Activated CD4-positive, alpha-beta T cell treated with anti-CD3 and anti-CD28 coated beads, Interleukin-2, Interleukin-6, amounts not matched to agents 100 ng/mL and 50 ng/mL, durations not matched to agents 16 hours and 8 hours (primary cell): ENCODE measurements at places on chromosomes 6 and 20.

DNA sequence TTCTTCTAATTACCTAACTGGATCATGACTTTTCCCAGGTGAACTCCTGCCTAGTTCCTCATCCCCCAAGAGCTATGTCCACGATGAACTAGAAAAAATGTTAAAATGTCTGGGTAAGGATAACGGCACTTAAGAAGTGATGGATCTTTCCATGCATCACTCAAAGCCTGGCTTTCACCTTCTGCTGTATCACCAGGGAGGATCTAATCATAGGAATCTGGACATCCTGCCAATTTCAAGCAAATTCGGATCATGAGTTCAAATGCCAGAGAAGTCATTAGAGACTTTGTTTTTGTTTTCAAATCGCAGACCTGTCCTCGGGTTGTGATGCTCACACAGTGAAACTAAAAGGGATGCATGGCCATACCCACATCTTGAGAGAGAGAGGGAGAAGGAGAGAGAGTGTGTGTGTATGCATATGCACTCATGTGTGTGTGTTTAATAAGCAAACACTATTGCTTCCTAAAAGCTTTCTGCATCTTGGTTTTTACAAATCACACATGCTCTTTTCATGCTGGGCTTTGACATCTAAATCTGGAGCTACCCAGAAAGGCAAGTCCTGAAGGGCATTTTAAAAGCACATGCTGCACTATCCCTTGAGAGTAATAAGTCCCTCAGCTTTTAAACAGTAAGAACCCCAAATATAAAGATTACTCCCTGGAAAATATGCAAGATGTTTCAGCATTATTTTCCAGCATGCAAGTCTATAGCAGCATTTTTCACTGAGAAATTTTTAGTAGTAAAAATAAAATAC is 524.6 kb upstream of the NOX3 start:
- DNase-seq: no peak

GRCh38 chr20:25275813-25276532 is 28.1 kb downstream of the PYGB start:
- DNase-seq: no peak

- DNase-seq: no peak
Observed at GRCh38 chr6:145031001-145031400, 704.3 kb downstream of the EPM2A start.

GRCh38 chr6:3769610-3770009 is 18.1 kb upstream of the PXDC1 start:
- DNase-seq: peak; percentile 21

DNA sequence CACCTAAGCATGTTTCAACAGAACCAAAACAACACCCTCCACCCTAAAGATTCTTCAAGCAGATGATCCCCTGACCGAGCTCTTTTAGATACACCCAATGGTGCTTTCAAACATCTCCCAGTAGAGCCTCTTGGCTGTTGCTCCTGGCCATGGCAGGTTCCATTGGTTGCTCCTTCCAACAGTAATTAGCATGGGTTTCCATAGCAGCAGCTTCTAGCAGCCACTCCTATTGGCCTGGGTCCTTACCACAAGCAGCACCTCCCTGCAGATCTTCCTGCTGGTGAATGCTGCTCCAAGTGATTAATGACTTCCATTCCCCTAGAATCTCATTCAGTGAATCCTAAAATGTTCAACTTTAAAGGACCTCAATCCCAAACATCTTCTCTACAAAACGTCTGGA is 13.9 kb downstream of the CCN2 start:
- no peak for DNase-seq

DNA sequence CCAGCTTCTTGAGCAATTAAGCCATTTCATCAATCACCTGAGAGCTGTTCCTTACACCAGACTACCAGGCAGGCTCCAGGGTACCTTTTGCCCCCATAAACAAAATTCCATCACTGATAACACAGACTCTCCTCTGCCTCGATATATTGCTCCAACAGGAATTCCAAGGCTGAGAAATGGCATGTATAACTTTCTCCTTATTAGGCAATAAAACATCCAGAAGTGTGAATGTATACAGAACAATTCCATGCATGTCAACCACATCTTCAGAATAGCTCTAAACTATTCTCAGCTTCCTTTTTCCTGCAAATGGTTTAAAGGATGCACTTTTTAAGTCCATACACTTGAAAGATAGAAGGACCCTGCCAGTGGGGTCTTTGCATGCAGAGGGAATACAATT is 73.8 kb downstream of the EDN3 start:
- no peak for DNase-seq

- no peak for DNase-seq
Observed at GRCh38 chr6:34030831-34031624, 114.9 kb downstream of the GRM4 start.

GRCh38 chr6:1913577-1913976 is 303.9 kb downstream of the FOXC1 start:
- DNase-seq: no peak

DNA sequence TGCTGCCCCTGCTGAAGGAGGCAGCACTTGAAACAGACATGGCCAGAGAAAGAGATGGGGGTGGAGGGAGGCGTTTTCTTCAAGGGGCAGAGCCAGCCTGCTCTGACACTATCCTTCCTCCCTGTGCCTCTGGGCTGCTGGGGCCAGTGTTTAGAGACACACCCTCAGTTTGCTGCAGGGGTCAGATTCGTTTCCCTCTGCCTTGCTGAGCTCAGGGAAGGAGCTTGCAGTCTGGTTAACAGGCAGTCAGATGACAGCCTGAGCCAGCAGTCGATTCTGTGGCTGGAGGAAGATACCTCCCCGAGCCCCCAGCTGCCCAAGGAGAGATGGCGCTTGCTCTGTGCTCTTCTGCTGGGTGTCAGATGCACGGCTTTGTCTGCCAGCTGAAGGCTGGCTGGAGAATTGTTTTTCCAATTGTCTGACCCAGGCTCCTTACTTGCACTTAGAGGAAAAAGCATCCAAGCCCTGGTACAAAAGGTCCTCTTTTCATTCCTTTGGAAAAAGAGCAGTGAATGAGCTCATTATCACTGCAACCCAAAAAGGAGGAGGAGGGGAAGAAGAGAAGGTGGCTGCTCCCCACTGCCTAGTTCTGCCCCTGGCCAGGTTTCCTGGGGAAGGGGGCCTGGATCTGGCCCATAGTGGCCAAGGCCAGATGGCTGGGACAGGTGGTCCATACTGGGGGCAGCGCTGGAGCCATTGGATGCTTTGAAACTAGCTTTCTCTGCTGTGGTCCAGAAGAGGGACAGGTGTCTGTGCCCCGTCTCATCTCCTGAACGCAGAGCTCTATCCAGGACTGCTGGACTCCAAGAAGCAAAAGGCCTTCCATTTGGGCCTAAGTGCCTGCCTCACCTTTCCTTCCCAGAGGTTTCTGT is 88.2 kb downstream of the TCP11 start:
- DNase-seq: no peak

GRCh38 chr6:156560476-156560875 is 216.7 kb upstream of the ARID1B start:
- no peak for DNase-seq

GRCh38 chr6:54602591-54602990 is 244.0 kb upstream of the FAM83B start:
- DNase-seq: no peak

GRCh38 chr6:89921691-89922090 is 27.4 kb downstream of the GJA10 start:
- no peak for DNase-seq

GRCh38 chr20:48941467-48941866 is 20.0 kb downstream of the ARFGEF2 start:
- DNase-seq: no peak

- no peak for DNase-seq
Observed at GRCh38 chr6:112384511-112384910, 37.4 kb downstream of the RFPL4B start.

DNA sequence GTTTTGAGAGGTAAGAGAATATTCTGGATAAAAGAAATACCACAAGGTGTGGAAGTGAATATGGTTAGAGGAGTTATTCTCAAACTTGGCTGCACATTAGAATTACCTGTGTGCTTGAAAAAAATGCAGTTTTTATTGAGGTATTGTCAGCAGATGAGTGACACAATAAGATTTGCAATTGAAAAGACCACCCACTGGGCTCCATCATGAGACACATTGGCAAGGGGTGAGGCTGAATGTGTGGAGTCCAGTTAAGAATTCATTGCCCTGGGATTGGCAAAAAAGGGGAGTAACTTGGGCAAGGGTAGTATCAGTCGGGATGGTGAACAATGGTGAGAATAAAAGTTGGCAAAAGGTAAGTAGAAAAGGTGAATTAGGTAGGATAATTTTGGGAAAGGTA is 63.5 kb downstream of the MEI4 start:
- DNase-seq: no peak

- DNase-seq: no peak
Observed at GRCh38 chr6:157608221-157609075, 214.6 kb upstream of the SNX9 start.

- no peak for DNase-seq
Observed at GRCh38 chr6:137102050-137102848, 57.5 kb upstream of the IL20RA start.

- no peak for DNase-seq
Observed at GRCh38 chr20:12047838-12048432, 130.2 kb downstream of the BTBD3 start.

- no peak for DNase-seq
Observed at GRCh38 chr20:45646875-45647274, 15.8 kb upstream of the WFDC9 start.

GRCh38 chr6:125671323-125671722 is 78.1 kb upstream of the HEY2 start:
- no peak for DNase-seq

- no peak for DNase-seq
Observed at GRCh38 chr20:2612073-2612472, 40.4 kb upstream of the NOP56 start.

GRCh38 chr6:163757520-163757919 is 343.0 kb downstream of the QKI start:
- no peak for DNase-seq

- no peak for DNase-seq
Observed at GRCh38 chr6:145704143-145704781, 31.1 kb downstream of the EPM2A start.

DNA sequence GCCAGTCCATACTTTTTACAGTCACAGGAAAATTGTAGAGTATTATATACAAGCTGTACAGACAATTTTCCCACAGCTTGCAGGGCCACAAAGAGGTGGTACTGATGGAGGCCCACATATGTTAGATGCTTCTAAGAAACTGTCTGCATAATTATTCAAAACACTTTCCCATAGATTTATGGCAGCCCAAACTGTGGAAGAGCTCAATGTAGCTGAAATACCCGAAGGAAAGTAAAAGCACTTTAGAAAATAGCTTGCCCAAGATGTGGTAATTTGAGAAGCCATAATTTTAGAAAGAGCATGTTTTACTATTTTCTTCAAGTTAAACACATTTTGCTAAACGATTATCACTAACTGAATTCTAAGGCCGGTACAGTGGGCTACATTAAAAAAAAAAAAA is 36.9 kb downstream of the GMDS start:
- no peak for DNase-seq

- peak; percentile 23 for DNase-seq
Observed at GRCh38 chr6:112296122-112296521, 41.8 kb upstream of the LAMA4 start.

- DNase-seq: no peak
Observed at GRCh38 chr6:157599191-157599590, 218.2 kb downstream of the ZDHHC14 start.

- DNase-seq: no peak
Observed at GRCh38 chr20:44012466-44013226, 98.0 kb downstream of the TOX2 start.

GRCh38 chr20:61497029-61497627 is 245.1 kb downstream of the CDH4 start:
- DNase-seq: no peak

GRCh38 chr20:13546497-13547131 is 92.1 kb downstream of the TASP1 start:
- peak; percentile 79 for DNase-seq

DNA sequence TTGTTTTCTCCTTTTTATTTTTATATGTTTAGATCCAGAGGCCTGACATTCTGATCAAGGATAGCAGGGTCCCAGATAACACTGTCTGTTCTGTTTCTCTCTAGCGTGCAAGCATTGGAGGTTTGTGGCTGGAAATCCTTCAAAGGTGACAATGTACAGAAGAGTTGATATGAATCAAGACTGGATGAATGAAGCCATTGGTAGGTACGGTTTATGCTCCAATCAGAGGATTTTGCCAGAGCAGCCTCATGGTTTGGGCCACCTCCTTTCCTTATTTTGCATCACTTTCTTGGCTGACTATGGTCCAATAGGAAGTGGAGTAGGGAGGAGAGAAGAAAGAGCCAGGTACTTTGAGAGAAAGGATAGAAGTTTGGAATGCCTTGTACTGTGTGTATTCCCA is 484.8 kb upstream of the JAG1 start:
- no peak for DNase-seq

GRCh38 chr6:13624871-13625288 is 9.7 kb downstream of the NOL7 start:
- peak; percentile 52 for DNase-seq

DNA sequence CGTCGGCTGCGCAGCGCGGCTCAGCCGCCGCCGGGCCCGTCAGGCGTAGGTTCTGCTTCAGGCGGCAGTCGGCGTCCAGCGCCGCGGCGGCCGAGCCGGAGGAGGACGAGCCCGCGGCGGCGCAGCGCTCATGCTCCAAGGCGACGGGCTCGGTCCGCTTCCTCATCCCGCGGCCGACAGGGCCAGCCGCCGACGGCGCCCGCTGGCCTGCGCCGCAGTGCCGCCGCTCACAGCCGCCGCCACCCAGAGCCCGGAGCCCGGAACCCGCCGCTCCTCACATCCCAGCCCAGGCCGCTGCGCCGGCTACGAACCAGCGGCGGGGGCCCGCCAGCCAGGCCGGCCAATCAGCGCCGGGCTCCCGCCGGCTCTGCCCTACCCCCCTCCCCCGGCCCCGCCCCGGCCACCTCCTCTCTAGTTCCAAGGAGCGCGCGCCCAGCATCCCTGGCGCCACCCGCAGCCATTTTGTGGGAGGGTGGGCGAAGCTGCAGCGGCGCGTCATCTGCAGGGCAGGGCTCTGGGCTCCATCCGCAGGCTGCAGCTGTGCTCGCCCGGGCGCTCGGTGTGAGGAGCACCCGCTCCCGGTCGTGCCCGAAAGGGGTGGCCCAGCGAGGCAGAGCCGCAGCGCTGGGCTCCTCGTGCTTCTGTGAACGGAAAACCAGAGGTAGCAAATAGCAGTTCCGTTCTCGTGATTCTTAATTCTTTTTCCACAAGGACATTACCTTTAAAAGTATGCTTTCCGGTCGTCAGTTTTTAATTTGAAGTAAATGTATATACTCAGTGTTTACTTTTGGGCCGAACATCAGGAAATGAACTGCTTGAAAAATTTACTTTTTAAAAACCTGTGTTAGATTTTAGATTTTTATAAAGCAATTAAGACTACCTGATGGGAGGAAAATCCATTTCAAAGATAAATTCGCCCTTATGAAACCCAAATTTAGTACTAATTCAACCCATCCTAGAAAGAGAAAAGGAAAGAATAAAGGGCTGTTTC is at the start of gene ABHD12:
ABHD12 (minus strand) TSS at position 298 of the 991 bp plus-strand sequence; CDS start at position 166, 132 bp downstream.
- peak; percentile 98 for DNase-seq

- no peak for DNase-seq
Observed at GRCh38 chr6:108277831-108278230, 17.0 kb upstream of the SNX3 start.

DNA sequence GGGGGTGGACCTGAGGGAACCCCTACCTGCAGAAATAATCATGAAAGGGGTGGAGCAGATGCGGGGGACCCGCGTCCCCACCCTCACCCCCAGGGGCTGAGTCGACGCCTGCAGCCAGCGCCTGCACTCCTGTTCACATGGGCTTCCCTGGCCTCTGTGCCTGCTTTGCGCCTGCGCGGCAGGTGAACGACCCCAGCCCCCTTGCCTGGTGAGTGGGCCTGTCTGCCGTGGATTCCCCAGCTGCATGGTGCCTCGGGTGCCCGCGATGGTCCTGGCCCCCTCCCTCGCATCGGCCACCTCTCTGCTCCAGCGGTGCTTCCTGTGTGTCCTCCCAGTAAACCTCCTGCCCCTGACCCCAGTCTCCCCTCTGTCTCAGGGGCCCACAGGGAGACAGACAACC is 18.8 kb upstream of the NTSR1 start:
- no peak for DNase-seq
